ENCODE measurements at places on chromosomes 4 and X.

DNA sequence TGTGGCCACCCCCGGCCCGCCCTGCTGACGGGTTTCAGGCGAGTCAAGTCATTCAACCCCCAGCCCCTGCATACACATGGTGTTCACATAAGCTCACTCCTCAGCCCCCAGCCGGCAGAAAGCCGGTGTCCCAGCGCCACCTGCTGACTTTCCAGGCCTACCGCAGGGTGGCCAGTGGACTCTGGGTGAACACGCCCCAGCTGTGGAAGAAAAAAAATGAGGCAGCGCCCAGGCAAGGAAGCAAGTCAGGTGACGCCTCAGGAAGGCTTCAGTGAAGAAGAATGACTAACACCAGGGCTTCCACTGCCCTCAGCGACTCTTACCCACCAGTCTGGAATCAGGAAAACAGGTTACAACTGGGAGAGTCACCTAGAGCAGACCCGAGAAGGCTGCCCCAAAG lies 15.8 kb downstream of the BCAP31 start:
- DNase-seq = peak; percentile 27

DNA sequence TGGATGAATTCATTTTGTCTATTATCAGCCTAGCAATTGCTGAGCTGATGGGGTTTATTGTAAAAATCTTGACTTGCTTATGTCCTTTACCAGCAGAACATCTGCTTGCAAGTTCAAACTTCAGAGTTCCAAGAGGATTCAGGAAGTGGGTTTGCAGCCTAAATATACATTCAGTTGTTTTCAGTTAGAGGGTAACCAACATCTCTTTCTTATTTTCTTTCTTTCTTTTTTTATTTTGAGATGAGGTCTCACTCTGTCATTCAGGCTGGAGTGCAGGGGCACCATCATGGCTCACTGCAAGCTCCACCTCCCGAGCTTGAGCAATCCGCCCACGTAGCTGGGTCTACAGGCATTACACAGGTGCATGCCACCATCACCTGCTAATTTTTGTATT lies 31.4 kb upstream of the FHL1 start:
- DNase-seq = no peak

GRCh38 chr4:70589785-70590184 lies 2.3 kb upstream of the AMBN start:
- DNase-seq = no peak

- DNase-seq = no peak
Measured at GRCh38 chrX:130321550-130321949, 18.2 kb upstream of the SLC25A14 start.

- no peak for DNase-seq
Measured at GRCh38 chr4:183600189-183600685, 58.7 kb downstream of the RWDD4 start.

DNA sequence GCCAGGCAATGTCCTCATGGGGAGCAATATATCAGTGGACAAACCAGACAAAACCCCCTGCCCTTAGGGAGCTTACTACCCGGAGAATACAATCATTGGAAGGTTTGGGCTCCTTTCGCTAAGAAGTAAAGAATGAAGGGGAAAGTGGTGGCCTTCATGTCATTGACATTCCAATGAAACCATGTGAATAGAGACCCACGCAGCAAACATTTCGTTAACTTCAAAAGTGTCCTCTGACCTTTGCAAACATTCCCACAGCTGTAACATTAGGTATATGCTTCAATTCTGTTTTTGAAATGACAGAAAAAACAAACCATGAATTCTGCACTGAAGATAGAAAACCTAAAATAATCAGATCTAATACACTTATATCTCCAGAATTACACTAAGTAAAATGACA lies 7.0 kb downstream of the ATP8A1 start:
- no peak for DNase-seq

GRCh38 chr4:14575289-14575688 lies 427.0 kb upstream of the CPEB2 start:
- DNase-seq = no peak

- no peak for DNase-seq
Measured at GRCh38 chr4:86890790-86891189, 1.4 kb downstream of the C4orf36 start.
